ENCODE measurements at places on chromosomes 7 and 10.

- peak; percentile 4 for DNase-seq
Observed at GRCh38 chr10:96470116-96470743, 43.5 kb downstream of the TLL2 start.

- DNase-seq: no peak
Observed at GRCh38 chr7:8133188-8133848, 128.6 kb downstream of the ICA1 start.

GRCh38 chr10:15871823-15872222 is 11.5 kb upstream of the MINDY3 start:
- DNase-seq: no peak

GRCh38 chr10:30840395-30841050 is 191.1 kb downstream of the ZNF438 start:
- no peak for DNase-seq

DNA sequence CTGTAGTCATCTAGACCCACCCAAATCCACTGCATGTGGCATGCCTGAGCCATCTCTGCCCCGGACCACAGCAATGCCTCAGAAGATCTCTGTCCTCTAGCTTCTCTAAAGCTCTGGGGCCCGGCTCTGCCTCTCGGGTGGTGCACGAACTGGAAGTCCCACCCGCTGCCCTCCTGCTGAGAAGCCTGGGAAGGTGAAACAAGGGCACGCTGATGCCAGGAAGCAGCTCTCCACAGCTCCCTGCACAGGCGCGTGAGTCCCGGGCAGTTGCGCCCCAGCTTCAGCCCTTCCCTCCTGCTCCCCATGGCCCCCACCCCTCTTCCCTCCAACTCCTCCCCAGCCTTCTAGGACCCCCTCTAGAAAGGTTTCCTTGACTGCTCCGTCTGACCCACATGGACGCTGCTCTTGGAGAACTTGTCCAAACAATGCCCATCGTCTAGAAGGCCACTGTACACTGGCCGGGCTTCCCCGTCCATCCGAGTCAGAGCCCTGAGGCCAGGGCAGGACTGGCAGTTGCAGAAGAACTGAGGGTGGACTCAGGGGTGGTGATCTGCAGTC is 12.8 kb downstream of the KCNH2 start:
- no peak for DNase-seq

DNA sequence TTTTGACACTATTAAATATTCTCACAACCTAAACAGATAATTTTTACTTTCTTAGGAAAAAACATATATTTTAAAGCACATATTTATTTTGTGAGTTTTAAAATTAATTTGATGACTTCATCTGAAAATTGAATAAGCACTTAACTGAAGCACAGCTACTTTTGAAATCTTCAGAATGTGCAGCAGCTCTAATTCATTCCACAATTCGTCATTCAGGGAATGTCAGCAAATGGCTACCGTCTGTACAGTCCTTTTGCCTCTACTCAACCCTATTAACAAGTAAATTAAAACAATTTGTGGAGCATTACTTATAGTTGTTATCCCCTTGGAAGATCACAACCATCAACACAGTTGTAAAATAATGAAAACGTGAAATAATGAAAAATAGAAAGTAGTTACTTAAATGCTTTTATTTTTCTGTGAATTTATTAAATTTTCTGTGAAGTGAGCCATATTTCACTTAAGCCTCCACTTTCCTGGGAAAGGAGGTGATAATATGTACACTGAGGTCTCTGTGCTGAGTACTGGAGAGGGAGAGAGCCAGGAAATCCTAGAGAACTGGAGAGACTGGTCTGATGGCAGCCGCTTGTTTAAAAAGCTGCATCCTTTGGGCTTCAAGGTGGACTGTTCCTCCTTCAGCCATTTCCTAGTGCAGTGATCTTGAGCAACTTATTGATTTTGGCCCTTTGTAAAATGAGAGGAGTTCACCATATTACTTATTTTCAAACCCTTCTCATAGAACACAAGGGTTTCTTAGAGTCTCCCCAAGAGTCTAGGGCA is 70.6 kb downstream of the REEP3 start:
- DNase-seq: no peak

DNA sequence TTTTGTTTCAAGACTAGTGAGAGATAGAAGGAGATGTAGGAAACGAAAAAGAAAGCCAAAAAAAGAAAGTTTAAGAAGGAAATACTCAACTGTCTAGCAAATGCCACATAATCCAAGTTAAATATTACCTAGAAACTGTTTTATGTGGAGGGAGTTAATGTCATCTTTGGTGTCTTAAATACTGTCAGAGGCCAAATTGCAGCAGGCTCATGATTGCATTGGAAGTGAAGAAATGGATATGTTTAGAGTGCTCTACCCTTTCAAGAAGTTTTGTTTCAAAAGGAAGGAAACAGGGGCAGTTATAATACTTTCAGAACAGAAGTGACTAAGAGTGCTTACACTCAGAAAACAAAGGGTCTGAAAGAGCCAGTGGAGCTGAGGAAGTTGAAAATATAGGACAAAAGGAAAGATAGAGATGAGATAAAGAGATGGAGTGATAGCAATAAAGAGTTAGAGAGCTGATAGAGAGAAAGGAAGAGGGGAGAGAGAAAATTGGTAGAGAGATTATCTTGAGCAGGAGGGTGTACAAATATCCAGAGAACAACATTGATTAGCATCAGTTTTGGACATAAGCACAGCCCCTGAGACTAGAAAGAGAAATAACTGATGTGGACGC is 28.0 kb upstream of the GNAI1 start:
- no peak for DNase-seq

Data from SW 1271 (cell line).